Hepatic stellate cell (primary cell): ENCODE measurements at places on chromosomes 2 and 18.

DNA sequence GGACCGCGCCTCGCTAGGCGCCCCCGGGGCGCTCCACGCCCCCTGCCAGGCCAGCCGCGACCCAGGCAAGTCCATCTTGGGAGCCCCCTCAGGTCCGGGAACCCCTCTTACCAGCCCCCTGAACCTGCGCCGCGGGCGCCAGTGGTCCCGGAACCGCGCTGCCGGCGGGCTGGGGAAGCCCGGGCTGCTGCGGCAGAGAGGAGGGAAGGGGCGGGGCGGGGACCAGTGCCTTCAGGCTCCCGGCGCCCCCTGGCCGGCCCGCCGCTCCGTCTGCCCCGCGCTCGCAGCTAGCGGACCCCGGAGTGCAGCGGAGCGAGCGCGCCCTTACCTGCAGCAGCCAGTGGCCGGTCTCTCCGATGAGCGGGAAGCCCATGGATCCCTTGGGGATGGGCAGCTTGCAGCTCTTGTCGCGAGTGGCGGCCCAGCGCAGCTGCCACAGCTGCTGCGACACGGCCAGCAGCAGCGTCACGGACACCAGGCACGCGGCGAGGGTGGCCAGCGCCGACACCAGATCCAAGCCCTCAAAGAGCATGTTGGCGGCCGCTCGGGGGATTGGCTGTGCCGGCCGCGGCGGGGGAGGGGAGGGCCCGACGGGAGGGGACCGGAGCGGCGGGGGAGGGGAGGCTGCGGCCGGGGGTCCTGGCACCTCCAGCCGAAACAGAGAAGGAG, at the start of gene CYP26B1:
Gene CYP26B1 (minus strand): TSS at position 560 of the 669 bp plus-strand sequence. CDS start 28 bp downstream, at position 532.
- DNase-seq: no peak

DNA sequence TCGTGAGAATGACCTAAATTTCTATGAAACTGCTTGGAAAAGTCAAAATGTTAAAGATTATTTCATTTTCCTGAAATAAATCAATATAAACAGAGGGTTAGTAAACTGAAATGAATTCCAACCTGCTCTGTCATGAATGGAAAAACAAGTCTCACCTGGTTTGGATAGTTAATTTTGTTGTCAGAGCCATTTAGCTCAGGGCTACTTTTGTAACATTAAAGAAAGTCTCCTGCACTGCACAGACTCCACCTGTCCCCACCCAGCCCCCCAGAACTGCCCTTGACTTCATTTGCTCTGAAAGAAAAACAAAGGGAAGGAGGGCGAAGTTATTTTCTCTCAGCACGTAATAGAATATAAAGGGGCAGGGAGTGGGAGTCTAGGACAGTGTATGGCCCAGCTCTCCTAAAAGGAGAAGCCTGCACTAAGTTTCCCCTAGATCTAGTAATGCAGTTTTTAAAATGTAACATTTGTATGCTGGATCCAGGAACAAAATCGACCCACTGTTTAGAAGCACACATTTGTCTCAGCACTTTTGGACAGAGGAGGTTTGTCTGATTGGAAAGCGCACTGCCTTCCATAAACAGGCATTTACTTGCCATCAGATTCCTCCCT, 54.2 kb upstream of the ACSL3 start:
- no peak for DNase-seq

- DNase-seq: no peak
Observed at GRCh38 chr2:96962567-96963203, 23.7 kb downstream of the FAM178B start.

DNA sequence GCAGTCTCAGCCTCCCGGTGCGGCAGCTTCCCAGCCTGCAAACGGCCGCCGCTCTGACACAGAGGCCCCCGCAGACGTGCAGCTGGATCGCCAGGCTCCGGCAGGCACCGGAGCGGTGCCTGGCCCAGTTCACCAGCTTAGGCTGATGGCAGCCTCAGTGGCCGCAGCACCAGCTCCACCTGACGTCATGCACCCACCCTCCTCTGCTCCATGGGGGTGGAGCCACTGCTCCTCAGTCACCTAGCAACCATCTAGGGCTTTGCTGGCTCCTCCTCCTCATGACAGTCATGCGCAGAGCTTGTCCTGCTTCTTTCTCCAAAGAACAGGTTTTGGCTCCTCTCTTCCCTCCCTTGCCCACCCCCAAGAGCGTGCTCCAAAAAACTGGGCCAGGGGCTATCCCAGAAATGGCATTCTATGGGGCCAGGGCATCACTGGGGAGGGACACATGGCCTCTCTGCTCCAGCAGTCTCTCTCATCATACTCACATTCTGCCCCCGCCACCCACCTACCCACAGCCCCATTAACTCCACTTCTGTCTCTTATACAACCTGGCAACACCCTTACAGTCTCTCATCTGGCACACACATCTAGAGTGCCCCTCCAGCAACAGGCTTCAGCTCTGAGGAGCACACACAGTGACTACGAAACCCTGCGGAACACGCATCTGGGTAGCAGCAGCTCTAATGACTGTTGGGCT, 5.5 kb downstream of the DCTN1 start:
- peak; percentile 98 for DNase-seq

GRCh38 chr2:183455056-183455455, 330.8 kb downstream of the NUP35 start:
- DNase-seq: no peak

DNA sequence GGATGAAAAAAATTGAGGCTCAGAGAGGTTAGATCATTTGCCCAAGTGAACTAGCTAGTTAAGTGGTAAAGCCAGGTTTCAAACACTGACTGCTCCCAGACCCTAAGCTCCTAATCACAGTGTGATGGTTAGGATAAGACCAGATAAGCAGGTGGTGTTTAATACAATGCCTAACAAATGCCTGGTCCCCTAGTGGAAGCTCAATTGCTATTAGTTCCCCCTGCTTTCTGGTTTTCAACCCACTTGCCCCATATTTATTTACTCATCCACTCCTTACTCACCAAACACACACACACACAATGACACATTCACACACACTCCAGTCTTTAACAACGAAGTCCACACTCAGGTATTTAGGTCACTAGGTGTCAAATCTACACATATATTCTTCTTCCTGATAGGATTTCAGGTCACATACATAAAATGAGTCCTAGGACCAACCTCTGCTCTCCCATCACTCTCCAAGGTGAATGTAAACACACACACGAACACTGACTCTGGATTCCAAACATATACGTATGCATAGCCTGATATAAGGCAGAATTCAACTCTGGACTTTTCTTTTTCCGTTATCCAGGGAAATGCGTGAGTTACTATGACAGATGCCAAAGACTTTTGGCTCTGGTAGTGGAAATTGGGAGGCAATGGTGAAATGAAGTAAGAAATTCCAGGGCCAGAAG, 73.6 kb upstream of the TSPYL6 start:
- DNase-seq: peak; percentile 47

- DNase-seq: no peak
Observed at GRCh38 chr18:66752733-66753132, 148.8 kb upstream of the CDH19 start.

- DNase-seq: no peak
Observed at GRCh38 chr2:111100765-111101162, 19.9 kb upstream of the BCL2L11 start.

DNA sequence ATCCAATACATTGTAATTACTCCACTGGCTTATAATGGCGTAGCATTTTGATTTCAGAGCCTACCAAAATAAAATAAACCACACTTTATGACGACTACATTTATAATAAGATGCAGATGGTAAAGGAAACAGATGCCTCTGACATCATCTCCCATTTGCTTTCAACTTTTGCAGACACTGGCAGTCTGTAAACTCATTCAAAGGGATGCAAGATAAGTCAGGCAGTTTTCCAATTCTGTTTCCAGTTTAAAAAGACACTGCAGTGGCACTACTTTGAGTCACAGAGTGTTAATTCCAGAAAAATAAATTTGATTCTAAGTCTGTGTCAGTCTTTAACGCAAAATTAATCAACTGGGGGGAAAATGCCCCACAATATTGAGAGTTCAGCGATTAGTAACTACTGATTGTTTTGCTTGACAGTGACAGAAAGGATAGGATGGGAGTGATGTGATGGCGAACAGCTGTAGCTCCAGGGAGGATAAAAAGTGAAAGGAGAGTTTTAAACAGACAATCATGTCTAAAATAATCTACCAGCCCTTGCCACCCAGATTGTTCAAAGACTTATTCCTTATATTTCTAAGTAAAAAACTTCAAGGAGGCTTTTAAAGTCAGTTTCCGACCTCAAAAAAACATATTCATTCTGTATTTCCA, 6.7 kb downstream of the DSEL start:
- no peak for DNase-seq

GRCh38 chr18:5975111-5976002, 80.0 kb upstream of the TMEM200C start:
- peak; percentile 46 for DNase-seq

GRCh38 chr18:61821748-61822147, 71.1 kb downstream of the RNF152 start:
- DNase-seq: no peak

DNA sequence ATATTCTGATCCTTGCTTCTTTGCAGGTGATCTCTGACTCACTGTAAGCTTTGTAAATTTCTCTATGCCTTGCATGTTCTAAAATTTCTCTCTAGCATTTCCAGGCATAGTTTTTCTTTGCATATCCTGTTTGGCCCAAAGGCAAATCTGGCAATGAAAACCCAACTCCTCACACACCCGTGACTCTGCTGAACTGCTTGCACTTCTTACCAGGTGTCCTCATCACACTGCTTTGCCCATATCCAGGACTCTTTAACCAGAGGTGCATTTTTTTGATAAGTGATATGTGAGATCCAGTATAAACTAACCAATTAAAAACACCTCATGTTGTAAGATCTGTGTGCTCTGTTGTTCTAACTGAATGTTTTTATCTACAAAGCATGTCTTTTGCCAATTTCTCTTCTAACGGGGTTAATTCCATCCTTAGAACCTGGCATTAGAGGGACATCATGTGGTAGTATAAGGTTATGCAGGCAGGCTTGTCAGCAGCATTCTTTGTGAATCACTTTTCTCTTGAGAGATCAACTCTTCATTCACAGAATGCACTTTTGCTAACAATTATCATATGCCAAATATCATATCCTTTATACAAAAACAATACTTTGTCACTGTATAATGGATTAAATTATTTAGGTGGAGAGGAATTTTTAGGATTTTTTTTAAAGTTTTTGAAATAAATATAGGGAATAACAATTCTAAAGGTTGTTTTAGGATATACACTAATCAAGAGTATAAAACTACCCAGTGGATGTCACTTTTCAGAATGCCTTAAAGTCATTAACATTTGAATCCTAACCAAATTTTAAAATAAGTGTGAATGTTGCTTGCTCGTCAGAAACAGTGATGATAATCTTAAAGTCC, 20.8 kb upstream of the TMX3 start:
- DNase-seq: peak; percentile 37

- DNase-seq: no peak
Observed at GRCh38 chr2:213991453-213992108, 419.3 kb upstream of the VWC2L start.
